Astrocyte of the cerebellum (primary cell): ENCODE measurements at places on chromosomes 5 and 9.

GRCh38 chr5:125032286-125032685 lies 285.8 kb upstream of the ZNF608 start:
- DNase-seq: no peak

- no peak for DNase-seq
Observed at GRCh38 chr9:131255676-131256197, 20.6 kb downstream of the FAM78A start.

DNA sequence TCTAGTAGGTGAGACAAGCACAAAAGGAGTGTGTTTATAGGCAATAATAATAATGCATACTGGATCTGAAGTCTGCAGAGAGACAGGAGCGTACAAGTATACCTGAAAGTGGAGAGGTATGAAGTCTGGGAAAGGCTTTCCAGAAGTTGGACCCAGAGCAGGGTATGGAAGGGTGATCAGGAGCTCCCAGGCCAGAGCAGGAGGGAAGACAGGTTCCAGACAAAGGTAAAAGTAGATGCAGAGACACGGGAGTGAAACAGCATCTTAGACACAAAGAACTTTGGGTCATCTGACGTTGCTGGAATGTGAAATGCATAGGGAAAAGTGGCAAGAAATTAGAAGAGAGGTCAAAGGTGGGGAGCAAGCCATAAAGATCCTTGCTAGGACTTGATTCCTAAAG lies 175.1 kb downstream of the PAM start:
- DNase-seq: no peak

DNA sequence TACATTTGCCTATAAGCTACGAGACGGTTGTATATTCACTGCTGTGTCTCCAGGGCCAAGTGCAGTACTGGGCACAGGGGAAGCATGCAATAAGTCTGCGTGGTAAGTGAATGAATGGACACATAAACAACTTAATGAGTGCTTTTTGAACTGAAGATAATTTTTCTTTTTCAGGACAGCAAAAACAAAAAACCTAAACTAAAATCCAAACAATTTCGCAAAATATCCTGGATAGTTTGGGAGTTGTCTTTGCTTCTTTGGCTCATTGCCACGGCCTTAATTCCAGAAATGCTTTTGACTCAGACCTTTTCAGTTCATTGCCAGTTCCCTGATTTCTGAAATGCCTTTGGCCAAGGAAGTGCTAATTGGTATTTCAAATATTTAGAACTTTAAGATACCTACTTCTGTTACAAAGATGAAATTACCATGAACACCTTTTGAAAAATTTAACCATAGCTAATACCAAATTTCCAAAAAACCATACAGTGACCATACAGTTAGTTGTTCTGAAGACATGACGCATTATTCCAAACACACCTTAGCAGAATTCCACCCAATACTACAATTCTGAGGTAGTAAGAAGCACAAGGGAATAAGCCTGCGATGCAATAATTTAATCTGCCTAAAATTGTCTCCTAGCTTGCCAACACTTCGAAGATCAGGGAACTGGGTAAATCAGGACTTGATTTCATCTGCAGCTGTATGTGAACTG lies 42.8 kb downstream of the TEK start:
- peak; percentile 68 for DNase-seq

GRCh38 chr5:169175733-169176132 lies 125.2 kb downstream of the SLIT3 start:
- DNase-seq: no peak

DNA sequence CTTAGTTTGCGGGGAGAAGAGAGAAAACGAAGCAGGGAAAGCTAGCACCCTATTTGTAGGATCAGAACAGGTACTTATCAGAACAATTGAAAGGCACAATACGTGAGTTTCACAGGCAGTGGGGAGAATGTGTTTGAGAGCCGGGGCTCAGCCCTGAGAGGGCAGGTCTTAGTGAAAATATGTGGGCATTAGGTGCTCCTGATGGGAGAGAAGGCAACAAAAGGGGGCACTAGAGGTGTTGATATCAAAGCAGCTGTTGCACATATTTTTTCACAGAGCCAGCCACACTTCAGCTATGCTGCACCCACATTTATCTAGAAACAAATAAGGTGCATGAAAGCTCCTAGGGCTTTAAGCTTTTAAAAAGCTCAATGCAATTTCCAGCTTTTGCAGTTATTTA lies 99.7 kb upstream of the MAN2A1 start:
- DNase-seq: no peak

DNA sequence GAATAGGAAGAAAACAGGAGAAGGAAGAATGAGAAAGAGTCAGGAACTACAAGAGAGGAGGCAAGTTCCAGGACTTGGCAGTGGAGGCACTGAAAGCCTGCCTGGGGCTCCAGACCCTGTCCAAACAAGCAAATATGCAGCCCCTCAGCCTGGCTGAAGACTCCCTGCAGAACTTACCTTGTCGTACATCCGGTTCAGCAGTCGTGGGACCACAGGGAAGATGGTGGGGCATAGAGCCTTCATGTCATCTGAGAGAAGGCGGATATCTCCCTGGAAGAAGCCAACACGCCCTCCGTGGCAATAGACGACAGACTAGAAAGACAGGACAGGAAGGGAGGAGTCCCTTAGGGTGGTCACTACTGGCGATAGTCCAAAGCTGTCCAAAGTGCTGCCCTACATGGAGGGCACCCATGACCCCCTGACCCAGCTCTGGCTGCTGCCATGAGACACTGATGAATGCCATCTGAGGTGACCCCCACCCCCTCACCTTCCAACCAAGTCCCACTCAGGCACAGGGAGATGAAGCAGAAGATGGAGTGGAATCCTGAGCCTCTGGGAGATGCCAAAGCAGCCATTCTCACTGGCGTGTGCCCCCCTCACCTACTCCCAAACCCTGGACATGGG lies 27.7 kb upstream of the MEIKIN start:
- no peak for DNase-seq

GRCh38 chr5:285991-286557 lies 14.6 kb downstream of the PDCD6 start:
- no peak for DNase-seq

GRCh38 chr5:179827680-179828079 lies 7.0 kb downstream of the SQSTM1 start:
- no peak for DNase-seq

DNA sequence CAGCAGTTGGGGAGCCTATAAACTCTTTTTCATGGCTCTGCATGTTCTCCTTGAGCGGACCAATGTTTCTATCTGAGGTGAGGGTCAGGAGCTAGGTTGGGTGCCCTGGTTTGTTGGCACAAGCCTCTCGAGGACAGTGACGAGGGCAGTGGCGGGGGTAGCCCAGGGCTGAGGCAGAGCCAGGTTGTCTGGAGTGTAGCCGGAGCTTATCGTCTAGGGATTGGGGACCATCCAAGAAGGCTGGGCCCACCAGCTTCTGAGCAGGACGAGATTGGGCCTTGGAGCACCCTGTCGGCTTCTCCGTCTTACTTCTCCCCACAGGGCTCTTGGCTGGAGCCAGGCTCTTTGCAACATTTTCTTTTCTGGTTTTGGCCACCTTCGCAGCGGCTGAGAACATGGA lies 13.2 kb upstream of the CCL21 start:
- no peak for DNase-seq

- DNase-seq: no peak
Observed at GRCh38 chr9:126207256-126207655, 119.4 kb upstream of the MVB12B start.

DNA sequence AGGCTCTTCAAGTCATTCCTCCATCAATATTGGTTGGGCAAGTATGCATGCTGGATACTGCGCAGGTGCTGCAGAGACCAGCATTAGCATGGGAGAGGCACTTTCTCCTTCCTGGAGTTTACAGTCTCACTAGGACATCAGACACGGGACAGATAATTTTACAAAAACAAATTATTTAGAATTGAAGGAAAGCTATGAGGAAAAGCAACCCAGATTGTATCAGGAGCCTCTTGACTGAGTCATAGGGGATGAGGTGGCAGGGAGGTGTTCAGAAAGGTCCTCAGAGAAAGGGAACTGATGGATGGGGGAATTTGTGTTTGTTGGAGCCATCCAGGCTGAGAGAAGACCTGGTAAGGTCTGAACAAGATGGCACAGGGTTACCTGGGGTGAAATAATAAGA lies 24.5 kb upstream of the RAB14 start:
- DNase-seq: no peak

DNA sequence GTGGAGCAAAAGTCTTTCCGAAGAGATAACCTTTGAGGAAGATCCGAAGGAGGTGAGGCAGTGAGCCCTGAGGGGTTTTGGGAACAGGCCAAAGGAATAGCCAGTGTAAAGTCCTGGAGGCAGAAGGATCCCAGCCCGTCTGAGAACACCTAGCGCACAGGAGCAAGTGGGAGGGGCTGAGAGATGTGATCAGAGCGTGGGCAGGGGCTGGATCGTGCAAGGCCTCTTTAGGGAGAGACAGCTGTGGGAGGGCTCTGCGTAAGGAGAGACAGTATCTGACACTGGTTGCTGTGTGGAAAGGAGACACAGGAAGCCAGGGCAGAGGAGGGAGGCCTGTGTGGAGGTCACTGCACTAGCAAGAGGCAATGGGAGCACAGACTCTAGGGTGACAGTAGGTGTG lies 68.2 kb downstream of the BARX1 start:
- no peak for DNase-seq

DNA sequence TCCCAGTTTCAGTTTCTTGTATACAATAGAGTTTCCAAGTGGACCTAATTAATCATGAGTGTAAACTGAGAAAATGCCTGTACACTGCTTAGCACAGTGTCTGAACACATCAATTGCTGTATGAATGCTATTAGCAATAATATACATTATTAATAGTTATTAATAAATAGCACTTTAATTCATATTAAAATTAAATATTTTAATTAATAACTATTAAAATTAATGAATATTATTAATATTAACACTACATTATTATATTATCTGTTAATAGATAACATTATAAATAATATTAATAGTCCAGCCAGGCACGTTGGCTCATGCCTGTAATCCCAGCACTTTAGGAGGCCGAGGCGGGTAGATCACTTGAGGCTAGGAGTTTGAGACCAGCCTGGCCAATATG lies 244.9 kb upstream of the ANKRD55 start:
- no peak for DNase-seq

- DNase-seq: peak; percentile 87
Observed at GRCh38 chr5:132439521-132440089, 51.0 kb downstream of the IRF1 start.
